ENCODE measurements at places on chromosomes 16 and 17.

- peak; percentile 83 for DNase-seq
Observed at GRCh38 chr17:48074322-48075081, 26.3 kb downstream of the NFE2L1 start.

DNA sequence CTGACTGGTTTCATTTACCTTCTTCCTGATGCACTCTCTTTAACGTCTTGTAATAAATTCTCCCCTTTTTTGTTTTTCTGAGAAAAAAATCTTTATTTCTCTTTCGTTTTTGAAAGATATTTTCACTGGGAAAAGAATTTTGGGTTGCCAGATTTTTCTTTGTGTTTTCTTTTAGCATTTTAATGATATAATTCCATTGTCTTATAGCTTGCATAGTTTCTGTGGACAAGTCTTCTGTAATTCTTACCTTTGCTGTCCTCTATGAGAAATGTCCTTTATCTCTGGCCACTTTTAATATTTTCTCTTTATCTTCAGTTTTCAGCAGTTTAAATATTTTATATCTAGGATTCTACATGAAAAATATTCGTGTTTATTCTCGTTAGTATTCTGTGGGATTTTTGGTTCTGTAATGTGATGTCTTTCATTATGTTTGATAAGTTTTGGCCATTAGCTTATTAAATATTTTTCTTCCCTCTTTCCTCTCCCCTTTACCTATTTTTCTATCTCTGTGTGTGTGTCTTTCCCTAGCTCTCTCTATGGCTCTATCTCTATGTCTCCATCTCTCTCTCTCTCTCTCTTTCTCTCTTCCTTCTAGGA lies 236.5 kb downstream of the C16orf95 start:
- DNase-seq: no peak

GRCh38 chr16:4613636-4614570 lies 785 bp downstream of the UBALD1 start:
- peak; percentile 38 for DNase-seq

DNA sequence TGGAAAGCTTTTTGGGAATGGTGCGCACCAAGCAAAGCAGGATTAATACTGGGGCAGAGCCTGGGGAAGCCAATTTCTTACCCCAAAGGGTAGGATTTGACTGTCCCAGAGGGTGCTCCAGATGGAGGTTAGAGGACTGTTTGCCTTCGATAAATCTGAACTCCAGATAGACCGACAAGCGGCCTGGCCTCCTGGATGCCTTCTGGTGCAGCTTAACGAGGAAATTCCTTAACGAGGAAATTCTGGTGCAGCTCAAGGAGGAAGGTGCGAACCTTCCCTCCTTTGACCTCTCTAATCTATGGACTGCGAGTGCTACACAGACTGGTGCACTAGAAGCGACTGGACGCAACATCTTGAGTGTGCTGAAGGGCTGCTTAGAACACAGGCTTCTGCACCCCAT lies 6.5 kb downstream of the CALB2 start:
- no peak for DNase-seq

GRCh38 chr16:53482123-53482522 lies 20.9 kb downstream of the AKTIP start:
- no peak for DNase-seq

- no peak for DNase-seq
Observed at GRCh38 chr16:51391798-51392511, 240.9 kb upstream of the SALL1 start.

DNA sequence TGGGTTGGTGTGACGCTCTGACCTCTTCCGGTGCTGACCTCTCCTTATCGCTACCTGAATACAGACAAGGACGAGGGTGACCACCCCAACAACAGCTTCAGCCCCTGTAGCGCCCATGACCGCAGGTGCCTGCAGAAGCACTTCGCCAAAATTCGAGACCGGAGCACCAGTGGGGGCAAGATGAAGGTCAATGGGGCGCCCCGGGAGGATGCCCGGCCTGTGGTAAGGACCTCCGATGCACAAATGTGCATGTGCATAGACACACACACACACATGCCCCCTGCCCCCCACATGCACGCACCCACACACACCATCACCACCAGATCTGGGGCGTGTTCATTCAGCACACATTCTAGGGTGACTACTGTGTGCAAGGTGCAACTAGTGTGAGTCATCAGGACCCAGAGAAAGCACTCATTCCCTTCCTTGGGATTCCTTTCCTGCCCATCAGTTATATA lies 9.7 kb downstream of the IGFBP4 start:
- no peak for DNase-seq

- no peak for DNase-seq
Observed at GRCh38 chr17:35523296-35523695, 14.2 kb downstream of the SLFN12L start.

DNA sequence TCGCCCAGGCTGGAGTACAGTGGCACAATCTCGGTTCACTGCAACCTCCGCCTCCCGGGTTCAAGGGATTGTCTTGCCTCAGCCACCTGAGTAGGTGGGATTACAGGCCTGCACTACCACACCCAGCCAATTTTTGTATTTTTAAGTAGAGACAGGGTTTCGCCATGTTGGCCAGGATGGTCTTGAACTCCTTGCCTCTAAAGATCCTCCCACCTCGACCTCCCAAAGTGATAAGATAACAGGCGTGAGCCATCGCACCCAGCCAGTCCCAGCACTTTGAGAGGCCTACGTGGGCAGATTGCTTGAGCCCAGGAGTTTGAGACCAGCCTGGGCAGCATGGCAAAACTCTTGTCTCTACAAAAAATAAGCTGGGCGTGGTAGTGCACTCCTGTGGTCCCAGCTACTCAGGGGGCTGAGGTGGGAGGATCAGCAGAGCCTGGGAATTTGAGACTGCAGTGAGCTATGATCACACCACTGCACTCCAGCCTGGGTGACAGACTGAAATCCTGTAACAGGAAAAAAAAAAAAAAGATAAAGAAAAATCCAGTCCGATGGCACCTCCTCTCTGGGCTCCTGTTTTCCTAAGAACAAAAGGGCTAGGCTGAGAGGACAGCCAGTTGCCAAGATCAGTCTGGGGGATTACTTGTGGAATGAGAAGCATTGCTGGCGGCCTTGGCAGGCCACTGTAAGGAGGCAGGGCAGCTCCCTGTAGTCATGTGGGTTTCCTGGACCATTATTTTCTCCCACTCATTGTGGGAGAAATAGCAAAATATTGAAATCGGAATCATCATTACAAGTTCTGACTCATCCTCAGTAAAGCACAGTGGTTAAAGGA lies 3.0 kb upstream of the PIPOX start:
- no peak for DNase-seq

- DNase-seq: no peak
Observed at GRCh38 chr16:15599303-15600070, 43.5 kb downstream of the MARF1 start.

DNA sequence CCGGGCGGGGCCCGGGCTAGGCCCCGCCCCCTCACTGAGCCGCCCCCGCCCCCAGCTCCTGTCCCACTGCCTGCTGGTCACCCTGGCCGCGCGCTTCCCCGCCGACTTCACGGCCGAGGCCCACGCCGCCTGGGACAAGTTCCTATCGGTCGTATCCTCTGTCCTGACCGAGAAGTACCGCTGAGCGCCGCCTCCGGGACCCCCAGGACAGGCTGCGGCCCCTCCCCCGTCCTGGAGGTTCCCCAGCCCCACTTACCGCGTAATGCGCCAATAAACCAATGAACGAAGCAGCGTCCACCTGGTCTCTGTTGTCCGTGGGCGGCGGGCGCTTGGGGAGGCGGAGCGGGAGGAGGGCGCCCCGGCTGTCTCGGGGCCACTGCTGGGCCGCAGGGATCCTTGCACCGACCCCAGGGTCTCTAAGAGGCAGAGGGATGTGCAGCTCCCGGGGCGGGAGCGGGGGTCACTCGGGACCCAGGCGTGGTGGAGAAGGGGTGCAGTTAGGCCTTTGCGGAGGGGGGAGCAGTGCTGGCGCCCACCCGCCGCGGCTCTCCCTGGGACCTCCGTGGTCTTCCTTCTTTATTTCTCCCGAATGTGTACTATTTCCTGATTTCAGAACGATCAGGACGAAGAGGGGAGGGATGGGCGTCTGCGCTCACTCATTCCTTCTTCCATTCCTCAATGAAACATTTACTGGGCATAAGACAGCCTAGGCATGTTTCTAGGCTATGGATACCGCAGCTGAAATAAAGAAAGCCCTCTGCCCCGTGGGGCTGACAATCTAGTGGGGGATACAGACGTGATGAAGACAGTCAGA lies 2.0 kb downstream of the HBZ start:
- DNase-seq: no peak

GRCh38 chr17:14775731-14776492 lies 475.0 kb downstream of the HS3ST3B1 start:
- DNase-seq: no peak

GRCh38 chr16:62450291-62450690 lies 414.1 kb upstream of the CDH8 start:
- no peak for DNase-seq

DNA sequence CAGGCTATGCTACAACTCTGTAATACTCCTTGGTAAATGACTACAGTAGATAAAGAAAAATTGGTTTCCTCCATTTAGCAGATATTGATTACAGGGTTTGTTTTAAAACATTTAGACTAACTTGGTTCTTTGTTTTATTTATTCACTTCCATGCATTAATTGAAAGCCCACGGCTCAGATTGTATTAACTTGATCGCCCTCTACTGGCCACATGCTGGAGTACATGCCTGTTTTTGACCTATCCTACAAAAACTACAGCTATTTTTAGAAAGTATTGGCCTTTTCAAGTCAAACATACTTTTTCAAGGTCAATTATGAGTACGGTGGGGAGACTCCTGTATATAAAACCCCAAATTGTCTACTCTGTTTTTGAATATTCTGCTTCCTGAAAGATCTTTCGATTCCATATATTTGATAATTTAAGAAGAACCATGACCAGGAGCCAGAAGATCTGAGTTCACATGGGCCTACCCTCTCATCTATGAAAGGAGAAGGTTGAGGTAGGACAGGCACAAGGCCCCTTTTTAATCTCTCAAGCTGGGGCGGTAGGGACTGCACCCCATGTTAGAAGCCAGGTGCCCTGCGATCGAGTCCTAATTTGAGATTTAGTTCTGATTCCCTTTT lies 51.8 kb downstream of the CA10 start:
- DNase-seq: peak; percentile 42
